ENCODE measurements at places on chromosomes 16 and 17. TPM values are rescaled to one million over a fixed set of nuclear protein-coding genes. Genes with fewer than 3 reads are reported as not detected.

DNA sequence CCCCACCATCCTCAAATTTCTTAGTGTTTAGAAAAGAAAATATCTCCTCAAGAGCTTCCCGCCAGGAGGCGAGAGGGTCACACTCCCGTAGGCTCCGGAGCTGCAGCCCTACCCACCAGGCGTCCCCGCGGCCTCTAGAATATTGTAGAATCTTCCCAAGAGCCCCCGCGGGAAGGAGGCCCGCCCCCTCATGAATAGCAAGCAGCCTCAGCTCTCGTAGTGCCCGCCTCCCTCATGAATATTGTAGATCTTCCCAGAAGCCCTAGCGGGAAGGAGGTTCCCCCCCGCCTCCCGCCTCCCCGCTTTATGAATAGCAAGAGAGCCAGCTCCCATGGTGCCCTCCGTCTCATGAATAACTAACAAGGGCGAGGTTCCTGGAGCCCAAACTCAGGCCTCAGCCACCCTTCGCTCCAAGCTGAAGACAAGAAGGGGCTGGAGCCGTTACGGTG, at the start of gene FBXO47:
Gene FBXO47 (minus strand): TSS at position 114 of the 449 bp plus-strand sequence. CDS start 4,378 bp downstream, outside the sequence.
- no peak within 1 kb of the TSS for H3K27ac ChIP-seq
- H3K4me1 ChIP-seq: peaks cover 2% of the 10 kb centered on the region
- H3K27me3 ChIP-seq: no peaks in the 10 kb centered on the region
- peak; percentile 77 for DNase-seq

- H3K27me3 ChIP-seq: no peaks in the 10 kb centered on the region
- H3K27ac ChIP-seq: no peak overlapping the region
- DNase-seq: no peak
- H3K4me1 ChIP-seq: peaks cover 10% of the 10 kb centered on the region
- no peak overlapping the region for H3K4me3 ChIP-seq
Measured at GRCh38 chr17:57082441-57082840, 2.6 kb upstream of the AKAP1 start.

GRCh38 chr17:38355251-38355650, 3.6 kb downstream of the SOCS7 start:
- peaks cover 15% of the 10 kb centered on the region for H3K4me1 ChIP-seq
- no peak overlapping the region for H3K27ac ChIP-seq
- no peaks in the 10 kb centered on the region for H3K36me3 ChIP-seq

DNA sequence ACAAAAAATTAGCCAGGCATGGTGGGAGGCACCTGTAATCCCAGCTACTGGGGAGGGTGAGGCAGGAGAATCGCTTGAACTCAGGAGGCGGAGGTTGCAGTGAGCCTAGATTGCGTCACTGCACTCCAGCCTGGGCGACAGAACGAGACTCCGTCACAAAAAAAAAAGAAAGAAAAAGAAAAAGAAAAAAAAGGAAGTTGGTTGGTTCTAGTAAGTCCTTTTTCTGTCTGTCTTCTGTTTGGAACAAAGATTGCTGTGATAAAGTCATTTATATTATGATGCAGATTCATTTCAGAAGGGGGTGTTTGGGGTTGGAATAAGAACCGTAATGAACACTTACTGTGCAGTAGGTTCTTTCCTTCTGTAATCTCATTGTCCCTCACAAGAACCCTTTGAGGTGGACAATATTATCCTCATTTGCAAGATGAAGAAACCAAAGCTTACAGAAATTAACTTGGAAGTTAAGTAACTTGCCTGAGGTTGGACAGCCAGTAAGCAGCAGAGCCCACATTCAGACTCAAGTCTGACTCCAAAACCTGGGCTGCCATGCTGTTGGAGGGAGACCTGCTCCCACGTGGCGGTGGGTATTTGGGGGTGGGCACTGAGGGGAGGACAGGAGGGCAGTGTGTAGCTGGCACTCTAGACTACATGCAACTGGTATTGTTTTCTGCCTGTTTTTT, 10.3 kb downstream of the MINK1 start:
- no peak for DNase-seq
- H3K27me3 ChIP-seq: no peaks in the 10 kb centered on the region
- no peaks in the 10 kb centered on the region for H3K36me3 ChIP-seq
- peaks cover 3% of the 10 kb centered on the region for H3K4me1 ChIP-seq
- no peak overlapping the region for H3K4me3 ChIP-seq
- H3K27ac ChIP-seq: no peak overlapping the region

DNA sequence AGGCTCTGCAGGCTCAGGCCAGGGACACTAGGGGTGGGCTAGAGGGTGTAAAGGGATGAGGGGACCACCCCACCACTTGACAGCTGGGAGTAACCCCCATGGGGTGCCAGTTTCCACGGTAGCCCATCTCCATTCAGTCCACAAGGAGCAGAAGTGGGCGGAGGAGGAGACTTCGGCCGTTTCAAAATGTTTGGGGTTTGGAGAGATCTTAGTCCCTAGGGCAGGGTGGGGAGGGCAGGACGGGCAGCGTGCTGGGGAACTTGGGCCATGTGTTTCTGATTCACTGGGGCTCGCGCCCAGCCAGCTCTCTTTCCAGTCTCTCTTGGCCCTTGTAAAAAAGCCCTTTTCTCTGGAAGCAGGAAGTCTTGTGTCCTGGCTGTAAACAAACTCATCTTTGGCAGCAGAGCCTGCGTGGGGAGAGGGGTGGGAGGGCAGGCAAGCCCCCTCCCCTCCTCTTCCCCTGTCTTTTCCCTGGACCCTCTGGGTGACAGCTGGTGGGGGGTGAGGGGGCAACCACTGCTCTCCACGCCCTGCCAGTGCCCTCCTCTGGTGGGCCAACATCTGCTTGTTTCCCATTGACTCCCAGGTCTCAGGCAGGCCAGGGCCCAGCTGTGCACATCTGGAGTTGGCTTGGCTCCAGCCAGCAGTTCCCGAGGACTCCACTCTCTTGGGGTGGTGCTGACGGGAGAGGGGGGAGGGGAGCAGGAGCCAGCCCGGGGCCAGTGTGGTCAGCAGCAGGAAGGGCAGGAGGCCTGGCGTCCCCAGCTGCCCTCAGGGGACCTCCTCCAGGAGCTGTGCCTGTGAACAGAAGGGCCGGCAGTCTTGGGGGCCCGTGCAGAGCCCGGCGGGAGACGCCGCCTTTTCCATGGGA, 8.1 kb downstream of the CYGB start:
- no peaks in the 10 kb centered on the region for H3K27me3 ChIP-seq
- H3K27ac ChIP-seq: peak overlapping the region; percentile 66

Gene CACNG5
- not detected for total RNA-seq

DNA sequence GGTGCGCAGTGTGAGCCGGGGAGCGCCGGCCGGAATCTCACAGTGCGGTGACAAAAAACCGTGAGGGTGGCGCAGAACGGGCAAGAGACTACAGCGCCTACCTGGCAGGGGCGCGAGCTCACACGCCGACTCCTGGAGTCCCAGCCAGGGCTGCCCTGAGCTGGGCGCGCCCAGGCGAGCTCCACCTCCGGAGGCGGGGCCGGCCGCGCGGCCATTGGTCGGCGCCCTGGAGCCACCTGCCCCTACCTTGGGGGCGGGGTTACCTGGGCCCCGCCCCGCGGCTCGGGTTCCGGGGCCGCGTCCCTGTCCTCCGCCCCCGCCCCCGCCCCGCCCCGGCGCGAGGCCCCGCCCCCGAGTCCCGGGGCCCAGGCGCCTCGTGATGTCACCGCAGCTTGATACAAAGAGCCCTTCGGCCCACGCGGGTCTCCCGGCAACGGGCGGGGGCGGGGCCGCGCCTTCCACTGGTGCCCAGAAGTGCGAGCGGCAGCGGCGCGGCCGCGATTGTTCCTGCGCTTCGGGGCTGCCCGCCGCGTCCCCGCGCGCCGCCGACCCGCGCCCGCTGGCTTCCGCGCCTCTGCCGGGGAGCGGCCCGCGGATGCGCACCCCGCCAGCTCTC, 96.3 kb downstream of the RAB11FIP4 start:
- H3K4me1 ChIP-seq: peaks cover 6% of the 10 kb centered on the region
- peaks cover 50% of the 10 kb centered on the region for H3K27me3 ChIP-seq
- H3K4me3 ChIP-seq: peak overlapping the region; percentile 37
- no peak for DNase-seq

GRCh38 chr17:66518108-66518507, 215.7 kb downstream of the PRKCA start:
- no peaks in the 10 kb centered on the region for H3K27me3 ChIP-seq
- peaks cover 12% of the 10 kb centered on the region for H3K4me1 ChIP-seq
- H3K4me3 ChIP-seq: no peak overlapping the region

DNA sequence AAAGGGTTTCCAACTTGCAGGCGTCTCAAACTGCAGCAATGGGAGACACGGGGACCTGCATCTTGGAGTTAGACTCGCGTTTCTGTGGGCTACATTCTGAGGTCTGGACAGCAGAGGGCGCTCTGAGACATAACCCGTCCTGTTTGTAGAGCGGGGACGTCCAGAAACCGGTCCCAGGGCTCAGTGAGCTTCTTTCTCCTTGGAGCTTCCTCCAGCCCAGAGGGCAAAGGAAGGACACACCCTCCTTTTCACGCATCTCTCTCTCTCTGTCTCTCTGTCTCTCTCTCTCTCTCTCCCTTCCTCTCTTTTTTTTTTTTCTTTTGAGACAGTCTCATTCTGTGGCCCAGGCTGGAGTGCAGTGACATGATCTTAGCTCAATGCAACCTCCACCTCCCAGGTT, 19.8 kb downstream of the COX4I1 start:
- no peaks in the 10 kb centered on the region for H3K4me1 ChIP-seq
- H3K36me3 ChIP-seq: no peaks in the 10 kb centered on the region
- peaks cover 16% of the 10 kb centered on the region for H3K27me3 ChIP-seq
- DNase-seq: peak; percentile 45
- no peak overlapping the region for H3K4me3 ChIP-seq
- H3K27ac ChIP-seq: no peak overlapping the region

Gene PRR15L
- total RNA-seq: not detected

Gene MAP3K3
- total RNA-seq: 28.3 TPM

- H3K4me3 ChIP-seq: peak overlapping the region; percentile 66
- H3K27me3 ChIP-seq: no peaks in the 10 kb centered on the region
- peaks cover 32% of the 10 kb centered on the region for H3K4me1 ChIP-seq
- no peak for DNase-seq
- H3K36me3 ChIP-seq: peaks cover 31% of the 10 kb centered on the region
- peak overlapping the region; percentile 48 for H3K27ac ChIP-seq
Measured at GRCh38 chr17:47649972-47650524, 329 bp downstream of the KPNB1 start.

DNA sequence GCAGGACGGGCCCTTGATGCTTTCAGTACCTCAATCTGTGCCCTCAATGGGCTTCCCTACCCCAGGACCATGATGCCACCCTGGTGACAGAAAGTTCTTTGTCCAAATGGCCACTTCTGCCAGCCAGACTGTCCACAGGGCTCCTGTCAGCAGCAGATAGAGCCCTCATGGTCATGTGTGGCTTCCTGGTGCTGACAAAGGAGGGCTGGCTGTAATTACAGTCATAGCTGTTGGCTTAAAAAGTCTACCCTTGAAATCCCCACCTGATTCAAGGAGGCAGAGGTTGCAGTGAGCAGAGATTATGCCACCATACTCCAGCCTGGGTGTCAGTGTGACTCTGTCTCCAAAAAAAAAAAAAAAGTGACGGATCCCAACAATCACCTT, 3.3 kb downstream of the TRPV2 start:
- H3K4me1 ChIP-seq: peaks cover 47% of the 10 kb centered on the region
- no peak for DNase-seq
- H3K27me3 ChIP-seq: no peaks in the 10 kb centered on the region
- peak overlapping the region; percentile 4 for H3K4me3 ChIP-seq
- H3K36me3 ChIP-seq: no peaks in the 10 kb centered on the region

Gene KRT24
- not detected for total RNA-seq

Gene LCAT
- total RNA-seq: 33.7 TPM

GRCh38 chr16:65260746-65261145, 138.9 kb upstream of the CDH11 start:
- DNase-seq: no peak
- no peaks in the 10 kb centered on the region for H3K27me3 ChIP-seq
- no peaks in the 10 kb centered on the region for H3K4me1 ChIP-seq
- no peak overlapping the region for H3K27ac ChIP-seq
- H3K36me3 ChIP-seq: no peaks in the 10 kb centered on the region
- no peak overlapping the region for H3K4me3 ChIP-seq

GRCh38 chr17:50922721-50923405, 56.7 kb upstream of the TOB1 start:
- H3K4me1 ChIP-seq: peaks cover 12% of the 10 kb centered on the region
- no peaks in the 10 kb centered on the region for H3K27me3 ChIP-seq
- no peaks in the 10 kb centered on the region for H3K36me3 ChIP-seq
- H3K4me3 ChIP-seq: no peak overlapping the region
- DNase-seq: no peak

DNA sequence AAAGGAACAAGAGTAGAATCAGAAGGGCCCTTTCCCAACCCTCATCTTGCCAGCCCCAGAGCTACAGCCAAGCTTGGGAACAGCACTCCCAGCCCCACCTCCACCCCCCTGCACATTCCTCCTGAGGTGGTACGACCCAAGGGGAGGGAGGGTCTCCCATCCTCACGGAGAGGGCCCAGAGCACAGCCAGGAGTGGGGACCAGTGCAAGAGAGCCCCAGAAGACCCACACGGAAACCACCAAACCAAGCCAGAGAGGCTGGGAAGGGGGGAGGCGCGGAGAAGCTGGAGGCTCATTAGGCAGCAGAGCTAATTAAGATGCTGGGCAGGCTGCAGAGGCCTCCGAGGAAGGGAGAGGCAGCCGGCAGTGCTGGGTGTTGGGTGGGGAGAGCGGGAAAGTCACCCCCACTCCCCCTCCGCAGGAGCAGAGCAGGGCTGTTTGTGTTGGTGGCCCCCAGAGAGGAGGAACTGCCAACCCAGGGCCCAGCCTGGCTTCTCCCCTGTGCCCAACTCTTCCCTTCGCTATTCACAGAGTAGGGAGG, 2.4 kb downstream of the CACNB1 start:
- H3K27me3 ChIP-seq: no peaks in the 10 kb centered on the region
- peaks cover 23% of the 10 kb centered on the region for H3K4me1 ChIP-seq
- peaks cover 14% of the 10 kb centered on the region for H3K36me3 ChIP-seq
- H3K27ac ChIP-seq: no peak overlapping the region

Gene SNX20
- not detected for total RNA-seq

- no peak for DNase-seq
- H3K27me3 ChIP-seq: no peaks in the 10 kb centered on the region
- H3K4me1 ChIP-seq: no peaks in the 10 kb centered on the region
- no peak overlapping the region for H3K4me3 ChIP-seq
Measured at GRCh38 chr17:78180083-78180482, 6.8 kb downstream of the TK1 start.

Gene DRC3
- total RNA-seq: 1.1 TPM

Gene CD7
- total RNA-seq: 0.24 TPM

Gene AURKB
- total RNA-seq: 3.7 TPM

All from astrocyte (in vitro differentiated cells and primary cell).